Endothelial cell of coronary artery (primary cell): ENCODE measurements at places on chromosomes 1 and 21. TPM values are rescaled to one million over a fixed set of nuclear protein-coding genes. Genes with fewer than 3 reads are reported as not detected.

Gene RBP7
- total RNA-seq, result 0.28 TPM in 1 of 2 replicates, not detected in the other

Gene CTSS
- total RNA-seq, result 10.6 and 12.9 TPM in 2 replicates

Gene MX1
- 5.0 and 6.4 TPM in 2 replicates for total RNA-seq

Gene OTUD3
- 6.2 and 6.7 TPM in 2 replicates for total RNA-seq

Gene HORMAD1
- total RNA-seq, result not detected in 2 replicates

Gene C1orf56
- total RNA-seq, result 0.81 and 1.3 TPM in 2 replicates

Gene ETV3L
- total RNA-seq, result not detected in 2 replicates

Gene FCRLB
- 1.3 TPM in 2 replicates for total RNA-seq

Gene CPTP
- total RNA-seq, result 11.4 and 11.6 TPM in 2 replicates

Gene MYOG
- total RNA-seq, result not detected in 2 replicates

Gene KRTAP21-2
- total RNA-seq, result not detected in 2 replicates

Gene KCNQ4
- total RNA-seq, result under 0.01 TPM in 1 of 2 replicates, not detected in the other

Gene C4BPA
- total RNA-seq, result not detected in 2 replicates

Gene CLDN14
- 0.18 and 10.0 TPM in 2 replicates for total RNA-seq

Gene SMIM34
- not detected in 2 replicates for total RNA-seq

Gene S100A2
- total RNA-seq, result 1.9 and 3.8 TPM in 2 replicates

Gene SZRD1
- total RNA-seq, result 25.1 and 25.4 TPM in 2 replicates

Gene SPRR3
- not detected in 2 replicates for total RNA-seq

Gene CD101
- total RNA-seq, result under 0.01 and 0.09 TPM in 2 replicates

Gene TAL1
- total RNA-seq, result 25.4 and 30.3 TPM in 2 replicates

Gene EFNA4
- 8.7 and 11.3 TPM in 2 replicates for total RNA-seq

Gene DNAJC28
- total RNA-seq, result 0.90 and 0.94 TPM in 2 replicates
